ENCODE measurements at places on chromosomes 3 and 15.

GRCh38 chr15:31156226-31156625 lies 54.7 kb upstream of the TRPM1 start:
- no peak for DNase-seq

DNA sequence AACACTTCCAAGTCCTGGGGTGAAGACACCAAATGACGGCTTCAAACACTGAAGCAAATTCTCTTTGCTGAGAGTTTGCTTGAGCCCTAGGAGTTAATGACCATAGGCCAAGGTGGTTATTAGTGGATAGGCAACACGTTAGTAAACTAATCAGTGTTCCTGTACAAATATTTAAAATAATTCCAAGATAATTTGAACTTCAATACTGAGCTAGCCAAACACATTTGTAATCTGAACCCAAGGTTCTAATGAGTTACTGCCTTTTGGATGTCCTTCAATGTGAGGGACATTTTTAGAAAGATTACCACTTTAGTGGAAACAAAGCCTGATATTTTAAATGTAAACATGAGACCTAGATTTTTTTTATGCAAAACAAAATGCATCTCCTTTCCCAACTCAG lies 94.6 kb downstream of the THRB start:
- DNase-seq = no peak

DNA sequence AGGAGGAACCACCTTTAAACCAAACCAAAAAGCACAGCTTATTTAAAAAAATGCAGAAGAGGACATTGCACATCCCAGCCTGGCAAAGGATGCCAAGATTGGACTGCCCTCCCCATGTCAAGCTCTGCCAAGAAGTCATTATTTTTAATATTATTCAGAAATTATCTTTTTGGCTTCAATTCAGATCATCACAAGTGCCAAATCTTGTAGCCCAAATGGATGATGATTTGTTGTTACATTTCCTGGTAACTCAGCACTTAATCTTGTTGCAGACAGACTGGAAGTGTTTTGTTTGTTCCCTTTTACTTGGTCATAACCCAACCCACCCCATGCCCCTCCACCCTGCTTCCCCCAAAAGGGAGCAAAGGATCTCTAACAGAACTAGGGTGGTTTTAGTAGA lies 28.1 kb upstream of the LXN start:
- no peak for DNase-seq

- DNase-seq = no peak
Measured at GRCh38 chr3:173221010-173221409, 80.0 kb upstream of the SPATA16 start.

DNA sequence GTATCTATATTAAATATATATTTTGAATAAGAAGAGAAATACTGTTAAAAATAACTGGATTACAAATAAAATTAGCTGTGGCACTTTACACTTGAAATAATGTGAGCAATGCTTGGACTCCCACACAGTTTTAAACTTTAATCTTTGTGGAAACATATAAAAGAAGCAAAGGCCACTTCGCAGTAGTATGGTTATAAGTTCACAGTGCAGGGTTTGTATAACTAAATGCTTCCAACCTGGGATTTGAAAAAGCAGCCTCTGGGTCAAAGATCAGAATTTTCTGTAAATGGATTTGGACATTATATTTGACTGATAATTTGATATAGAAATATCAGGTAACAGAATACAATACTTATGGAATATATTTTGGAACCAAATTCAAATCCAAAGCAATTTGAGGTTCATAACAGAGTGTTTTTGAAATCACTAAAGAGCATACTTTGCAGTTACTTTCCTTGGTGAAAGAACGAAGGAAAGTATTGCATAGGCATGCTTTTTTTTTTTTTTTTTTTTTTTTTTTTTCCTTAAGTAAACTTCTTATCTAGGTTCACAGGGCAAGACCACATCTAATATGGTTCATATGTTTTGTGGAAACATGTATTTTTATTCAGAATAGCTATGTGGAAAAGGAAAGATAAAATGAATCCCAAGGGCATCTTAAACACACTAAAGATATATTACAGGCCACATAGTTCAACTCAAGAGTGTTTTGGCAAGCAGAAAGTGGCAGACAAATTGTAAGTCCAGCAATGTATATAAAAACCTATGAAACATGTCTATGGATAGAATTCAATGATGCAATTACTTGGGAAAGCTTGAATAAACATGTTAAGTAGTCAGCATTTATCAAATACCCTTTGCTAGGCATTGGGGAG lies 47.1 kb upstream of the SGO1 start:
- DNase-seq = no peak

DNA sequence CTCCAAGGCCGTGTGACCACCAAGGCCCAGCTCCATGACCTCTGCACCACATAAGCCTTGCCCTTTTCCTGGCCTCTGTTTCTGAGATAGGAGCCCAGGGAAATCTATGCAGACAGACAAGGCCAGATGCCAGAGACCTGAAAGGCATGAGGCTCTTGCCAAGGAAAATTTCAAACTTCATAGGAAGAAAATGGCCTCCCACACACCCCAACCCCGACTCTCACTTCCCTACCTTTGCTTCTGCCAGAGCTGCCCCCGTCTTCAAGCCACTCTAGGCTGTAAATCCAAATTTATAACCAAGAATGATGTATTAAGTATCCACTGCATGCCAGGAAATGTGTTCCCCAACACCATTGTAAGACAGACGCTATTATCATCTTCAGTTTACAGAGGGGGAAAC lies 65.5 kb upstream of the HRH1 start:
- DNase-seq = no peak

DNA sequence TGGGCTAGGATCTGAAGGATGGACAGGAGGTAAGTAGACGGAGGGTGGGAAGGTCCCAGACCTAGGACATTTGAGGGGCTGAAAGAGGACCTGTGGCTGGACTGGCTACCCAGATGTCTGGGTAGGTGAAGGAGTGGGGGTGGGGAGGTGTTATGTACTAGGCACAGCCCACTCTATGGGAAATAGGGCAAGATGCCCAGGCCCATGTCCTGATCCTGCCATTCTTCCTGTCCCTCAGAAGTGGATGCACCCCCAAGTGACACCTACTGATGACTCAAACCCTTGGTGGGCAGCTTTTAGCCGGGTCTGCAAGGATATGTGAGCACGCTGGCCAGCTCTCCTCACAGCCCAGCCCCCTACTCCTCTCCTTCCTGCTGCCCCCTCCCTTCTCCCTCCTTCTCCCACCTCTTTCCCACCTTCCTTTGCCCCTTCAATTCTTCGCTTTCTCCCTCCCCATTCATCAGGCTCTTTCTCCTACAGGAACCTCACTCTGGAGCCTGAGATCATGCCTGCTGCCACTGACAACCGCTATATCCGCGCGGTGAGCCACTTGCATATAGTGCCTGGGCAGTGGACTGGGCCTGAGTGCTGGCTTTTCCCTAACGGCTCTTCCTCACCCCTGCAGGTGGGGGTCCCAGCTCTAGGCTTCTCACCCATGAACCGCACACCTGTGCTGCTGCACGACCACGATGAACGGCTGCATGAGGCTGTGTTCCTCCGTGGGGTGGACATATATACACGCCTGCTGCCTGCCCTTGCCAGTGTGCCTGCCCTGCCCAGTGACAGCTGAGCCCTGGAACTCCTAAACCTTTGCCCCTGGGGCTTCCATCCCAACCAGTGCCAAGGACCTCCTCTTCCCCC lies 5.2 kb downstream of the ACY1 start:
- DNase-seq = no peak

- DNase-seq = no peak
Measured at GRCh38 chr3:187640569-187641059, 29.6 kb downstream of the SST start.

GRCh38 chr3:126530171-126531050 lies 6.5 kb downstream of the CHST13 start:
- no peak for DNase-seq

- no peak for DNase-seq
Measured at GRCh38 chr3:190671658-190672057, 157.8 kb downstream of the IL1RAP start.

GRCh38 chr3:29186131-29186599 lies 94.7 kb upstream of the RBMS3 start:
- DNase-seq = no peak

DNA sequence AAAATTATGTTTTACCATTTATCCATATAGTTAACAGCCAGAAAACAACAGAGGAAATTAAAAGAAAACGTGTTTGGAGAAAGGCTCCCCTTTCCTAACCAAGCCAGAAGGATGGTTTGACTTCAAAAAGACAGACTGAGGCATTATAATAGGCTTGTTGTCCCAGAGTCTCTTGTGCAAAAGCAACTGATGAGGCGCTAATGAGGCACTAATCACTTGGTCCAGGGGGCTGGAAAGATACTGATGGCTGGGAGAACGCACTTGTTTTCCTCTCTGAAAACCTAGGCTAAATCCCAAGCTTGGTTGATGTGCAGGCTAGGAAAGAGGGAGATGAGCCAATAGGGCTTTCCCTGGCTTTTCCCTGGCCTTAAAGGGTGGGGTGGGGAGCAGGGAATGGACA lies 389.6 kb downstream of the NTRK3 start:
- DNase-seq = no peak

- no peak for DNase-seq
Measured at GRCh38 chr15:47296881-47297280, 420.4 kb upstream of the SEMA6D start.

DNA sequence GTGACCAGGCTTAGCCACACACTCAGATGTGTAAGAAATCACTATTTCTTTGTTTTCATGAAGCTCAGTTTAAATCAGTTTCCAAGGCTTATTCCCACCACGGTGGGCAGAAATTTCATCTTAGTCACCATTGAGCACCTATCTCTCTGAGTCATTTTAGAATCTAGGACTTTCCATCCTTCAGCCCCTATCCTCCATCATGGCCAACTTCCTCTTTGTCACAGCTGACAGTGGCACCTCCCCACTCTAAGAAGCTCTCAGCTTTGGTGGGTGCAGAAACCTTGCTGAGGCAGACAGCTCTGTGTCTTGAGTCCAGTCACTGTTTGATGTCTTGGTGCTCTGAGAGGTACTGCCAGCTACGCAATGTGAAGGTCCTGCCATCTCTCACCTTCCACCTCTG lies 32.9 kb downstream of the SNTN start:
- DNase-seq = no peak

GRCh38 chr3:109973733-109974132 lies 636.4 kb upstream of the DPPA4 start:
- no peak for DNase-seq

DNA sequence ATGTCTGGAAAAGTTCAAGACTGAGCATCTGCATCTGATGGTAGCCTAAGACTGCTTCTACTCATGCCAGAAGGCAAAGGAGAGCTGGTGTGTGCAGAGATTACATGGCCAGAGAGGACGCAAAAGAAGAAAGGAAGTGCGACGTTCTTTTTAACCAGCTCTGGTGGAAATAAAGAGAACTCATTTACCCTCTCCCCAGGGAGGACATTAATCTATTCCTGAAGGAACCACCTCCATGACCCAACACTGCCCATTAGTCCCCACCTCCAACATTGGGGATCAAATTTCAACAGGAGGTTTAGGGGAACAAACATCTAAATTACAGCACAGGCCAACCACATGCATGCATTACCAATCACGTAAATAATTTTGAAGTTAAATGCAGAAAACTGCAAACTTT lies 1.5 kb upstream of the NCK1 start:
- no peak for DNase-seq

DNA sequence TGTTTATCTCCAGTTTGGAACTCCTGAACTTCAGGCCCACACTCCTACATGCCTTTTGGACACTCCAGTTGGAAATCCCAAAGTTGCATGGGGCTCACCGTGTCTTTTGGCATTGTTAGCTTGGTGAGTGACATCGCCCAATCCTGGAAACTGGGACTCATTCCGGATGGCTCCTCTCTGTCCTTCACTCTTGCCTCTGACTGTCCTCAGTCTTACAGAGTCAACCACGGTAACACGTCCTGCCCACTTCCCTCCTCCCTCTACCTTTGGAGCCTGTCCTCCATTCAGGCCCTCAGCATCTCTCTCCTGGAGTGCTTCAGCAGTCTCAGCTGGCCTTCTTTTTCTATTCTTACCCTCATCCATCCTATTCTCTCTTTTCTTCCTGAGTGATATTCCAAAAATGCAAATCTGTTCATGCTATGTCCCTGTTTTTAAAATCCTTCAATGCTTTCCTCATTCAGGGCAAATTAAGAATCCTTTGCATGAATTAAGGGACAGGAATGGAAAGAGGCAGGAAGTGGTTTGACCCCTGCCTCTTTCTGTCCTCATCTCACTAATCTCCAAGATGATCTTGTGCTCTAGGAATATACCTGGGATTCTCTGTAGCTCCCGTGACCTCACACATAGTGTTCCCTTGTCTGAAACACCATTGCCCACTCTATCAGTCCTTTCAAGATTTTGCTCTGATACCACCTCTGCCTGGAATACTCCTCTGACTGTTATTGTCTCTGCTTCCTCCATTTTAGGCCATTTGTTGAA lies 42.5 kb downstream of the LPP start:
- DNase-seq = no peak

DNA sequence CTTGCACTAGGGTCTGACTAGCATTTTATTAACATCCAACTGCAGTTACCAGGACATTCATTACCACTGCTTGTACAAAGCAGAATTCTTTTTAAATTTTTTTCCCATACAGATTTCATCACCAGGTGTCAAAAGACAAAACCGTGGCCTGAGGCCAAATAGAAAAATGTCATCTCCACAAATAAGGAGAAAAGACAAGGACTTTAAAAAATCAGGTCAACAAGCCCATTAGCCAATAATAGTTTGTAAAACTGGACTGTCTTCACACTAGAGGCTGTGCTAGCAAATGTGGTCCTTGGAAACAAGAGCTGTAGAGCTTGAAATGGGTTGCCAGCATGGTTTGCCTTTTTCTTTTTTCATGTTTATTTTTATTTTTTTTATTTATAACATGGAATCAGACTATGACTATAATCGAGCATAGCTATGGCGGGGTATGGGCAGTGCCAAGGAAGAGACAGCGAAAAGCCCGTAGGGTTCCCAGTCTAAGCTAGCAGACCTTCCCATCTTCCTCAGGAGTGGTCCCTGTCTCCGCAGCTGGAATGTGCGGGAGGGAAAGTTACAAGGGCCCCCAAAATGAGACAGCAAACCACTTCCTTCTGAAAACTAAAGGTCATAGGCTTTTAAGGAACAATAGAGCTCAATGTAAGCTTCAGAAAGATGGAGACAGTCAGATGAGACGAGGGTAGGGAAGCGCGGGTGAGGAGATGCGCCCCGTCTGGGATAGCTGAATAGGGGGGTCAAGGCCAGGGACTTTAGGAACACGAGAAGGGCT lies 1.5 kb downstream of the PTPN9 start:
- no peak for DNase-seq

DNA sequence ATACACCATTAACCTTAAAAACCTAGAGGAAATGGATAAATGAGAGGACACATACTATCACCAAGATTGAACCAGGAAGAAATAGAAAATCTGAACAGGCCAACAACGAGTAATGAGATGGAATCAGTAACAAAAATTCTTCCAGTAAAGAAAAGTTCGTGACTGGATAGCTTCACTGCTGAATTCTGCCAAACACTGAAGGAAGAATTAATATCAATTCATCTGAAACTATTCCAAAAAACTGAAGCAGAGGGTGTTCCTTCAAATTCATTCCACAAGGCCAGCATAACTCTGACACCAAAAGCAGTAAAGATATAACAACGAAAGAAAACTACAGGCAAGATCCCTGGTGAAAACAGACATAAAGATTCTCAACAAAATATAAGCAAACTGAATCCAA lies 195.8 kb upstream of the GPR149 start:
- DNase-seq = no peak

- DNase-seq = no peak
Measured at GRCh38 chr3:3200632-3201212, 21.2 kb upstream of the CRBN start.

GRCh38 chr3:27666708-27667107 lies 55.4 kb downstream of the EOMES start:
- no peak for DNase-seq

Data from stimulated activated CD4-positive, alpha-beta T cell treated with anti-CD3 and anti-CD28 coated beads, TNF-alpha, amount 100 ng/mL, for 4 hours (primary cell).